Testis (tissue), 5 donors: ENCODE measurements at places on chromosomes 7 and 10. TPM values are rescaled to one million over a fixed set of nuclear protein-coding genes. Genes with fewer than 3 reads are reported as not detected.

DNA sequence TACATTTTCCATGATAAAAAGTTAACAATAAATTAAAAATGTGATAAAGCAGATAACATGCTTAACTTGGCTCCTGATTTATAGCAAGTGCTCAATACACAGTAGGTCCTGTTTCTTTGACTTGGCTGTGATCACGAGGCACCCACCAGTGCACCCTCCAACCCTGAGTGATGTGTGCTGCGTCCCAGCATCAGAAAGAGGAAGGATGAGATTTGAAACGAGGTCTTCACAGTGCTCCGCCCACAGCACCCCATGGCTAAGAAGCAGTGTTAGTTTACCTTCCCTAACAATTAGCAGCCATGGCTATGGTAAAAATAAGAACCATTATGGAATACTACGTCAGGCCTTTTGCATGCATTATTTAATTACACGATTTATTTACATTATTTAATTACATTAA is 292.0 kb upstream of the ZMIZ1 start:
- DNase-seq: no peak

CAMK1D gene
- 14.0 TPM for polyA plus RNA-seq

GRCh38 chr10:8349610-8350249 is 295.2 kb downstream of the GATA3 start:
- no peak for DNase-seq

FKBP6 gene
- polyA plus RNA-seq: 148 TPM

DNA sequence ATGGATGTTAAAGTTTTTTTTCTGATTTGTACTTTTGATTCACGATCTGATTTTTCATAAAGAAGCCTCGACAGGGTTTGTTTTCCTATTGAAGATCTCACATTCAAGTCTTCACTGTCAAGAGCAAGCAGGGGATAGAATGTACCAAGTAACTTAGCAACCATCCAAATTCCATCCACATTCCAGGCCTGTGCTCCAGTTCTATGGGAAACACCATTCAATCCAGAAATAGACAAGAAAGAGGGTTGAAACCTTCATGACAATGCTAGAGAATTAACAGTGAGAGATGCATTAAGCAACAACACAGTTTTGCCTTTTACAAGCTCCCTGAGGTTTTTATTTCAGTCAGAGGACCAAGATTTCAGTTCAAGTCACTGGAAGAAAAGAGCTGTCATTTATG is 300.2 kb downstream of the NEBL start:
- no peak for DNase-seq

DNA sequence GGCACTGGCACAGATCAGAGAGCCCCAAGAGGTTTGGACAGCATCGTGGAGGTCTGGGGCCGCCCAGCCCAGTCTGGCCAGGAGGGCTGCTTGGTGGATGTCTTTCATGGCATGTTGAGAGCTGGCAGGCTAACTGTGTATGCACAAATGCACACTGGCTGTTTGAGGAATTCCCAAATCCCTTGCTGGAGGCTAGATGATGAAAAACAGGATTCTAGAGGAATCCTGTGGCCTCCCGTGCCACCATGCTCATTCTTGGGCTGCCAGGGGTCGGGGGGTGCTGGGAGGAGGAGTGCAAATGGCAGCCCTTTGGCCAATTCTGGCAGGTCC is 26.5 kb downstream of the LEP start:
- peak; percentile 20 for DNase-seq

SPDYE1 gene
- polyA plus RNA-seq: 8.3 TPM

GRCh38 chr10:78600740-78601139 is 468.0 kb upstream of the ZMIZ1 start:
- no peak for DNase-seq

GRCh38 chr7:152132812-152133211 is 107.3 kb downstream of the GALNT11 start:
- DNase-seq: peak; percentile 61
